Small intestine (tissue), 16 donors: ENCODE measurements at places on chromosomes 2 and 18.

DNA sequence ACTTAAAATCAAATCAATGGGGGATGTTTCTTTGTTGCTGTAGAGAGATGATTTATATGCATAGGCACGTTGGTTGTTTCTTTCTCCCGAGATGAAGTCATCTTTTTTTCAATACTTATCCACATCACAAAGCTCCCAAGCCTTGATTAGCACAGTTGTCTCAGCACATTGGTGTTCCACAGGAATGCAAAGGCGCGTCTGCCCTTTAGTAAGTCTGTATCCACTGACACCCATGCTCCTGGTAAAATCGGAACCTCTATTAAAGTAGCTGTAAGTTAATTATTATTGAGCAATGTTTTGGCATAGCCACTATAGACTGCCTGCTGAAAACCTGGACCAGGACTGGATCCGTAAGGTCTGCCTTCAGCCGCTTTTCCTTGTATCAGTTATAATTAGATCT lies 77.6 kb upstream of the RBM44 start:
- peak; percentile 44 for DNase-seq

DNA sequence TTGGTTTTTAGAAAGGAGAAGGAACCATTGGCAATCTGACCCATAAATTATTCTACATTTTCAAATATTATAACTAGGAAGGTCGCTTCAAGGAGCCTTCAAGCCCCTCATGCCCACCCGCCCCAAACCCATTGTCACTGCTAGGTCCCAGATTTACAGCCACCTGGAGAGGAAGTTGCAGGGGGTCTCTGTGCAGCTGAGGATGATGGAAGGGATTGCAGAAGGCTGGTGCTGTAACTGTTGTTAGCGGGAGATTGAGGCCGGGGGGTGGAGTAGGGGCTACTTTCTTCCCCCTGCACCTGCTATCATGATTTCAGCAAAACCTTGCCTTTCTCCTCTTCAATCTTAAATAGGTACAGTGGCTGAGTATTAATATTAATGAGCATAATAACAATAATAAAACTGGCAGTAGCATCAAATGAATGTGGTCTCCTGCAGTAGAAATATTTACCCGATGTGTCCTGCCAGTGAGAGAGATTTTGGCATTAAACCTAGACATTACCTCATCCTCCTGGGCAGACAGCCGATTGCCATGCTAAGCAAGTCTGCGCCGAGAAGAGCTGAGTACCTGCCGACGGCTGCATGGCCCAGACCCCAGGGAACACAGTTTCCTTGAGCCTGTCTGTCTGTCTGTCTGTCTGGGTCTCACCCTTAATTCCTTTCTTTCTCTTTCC lies 225.4 kb downstream of the FAM210A start:
- no peak for DNase-seq

GRCh38 chr18:11096839-11097750 lies 52.3 kb downstream of the PIEZO2 start:
- no peak for DNase-seq

DNA sequence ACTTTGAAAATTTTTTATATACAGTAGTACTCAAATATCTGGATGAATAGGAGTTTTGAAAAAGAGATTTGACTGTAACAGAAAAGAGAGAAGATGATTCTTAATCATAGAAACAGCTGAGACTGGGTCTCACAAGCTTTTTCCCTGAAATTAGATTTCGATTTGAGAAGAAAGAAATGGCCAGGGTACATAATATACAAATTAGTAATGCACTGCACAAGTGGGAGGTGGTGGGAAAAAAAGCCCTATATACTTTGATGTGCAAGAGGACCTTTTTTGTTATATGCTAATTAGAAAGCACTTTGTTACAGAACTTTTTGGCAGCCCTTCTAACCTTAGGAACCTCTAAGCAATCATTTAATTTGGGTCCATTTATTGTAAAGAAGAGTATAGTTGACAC lies 62.9 kb downstream of the EML4 start:
- DNase-seq = no peak

DNA sequence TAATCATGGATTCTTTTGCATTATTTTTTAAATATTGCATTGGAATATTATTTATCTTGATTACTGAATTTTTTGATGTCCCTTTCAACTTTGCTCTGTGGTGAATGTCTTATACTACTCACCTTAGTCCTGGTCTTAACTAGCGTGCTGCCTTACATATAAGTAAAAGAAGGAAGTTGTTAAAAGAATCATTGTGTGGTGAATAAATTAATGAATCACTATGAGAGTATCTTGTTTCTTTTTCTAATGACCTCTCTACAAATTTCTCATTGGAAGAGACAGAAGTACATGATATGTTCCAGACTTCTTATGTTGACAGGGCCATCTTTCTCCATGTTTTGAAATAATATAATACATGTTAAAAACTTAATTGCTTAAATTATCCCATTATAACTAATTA lies 432.6 kb upstream of the MMADHC start:
- DNase-seq = no peak

DNA sequence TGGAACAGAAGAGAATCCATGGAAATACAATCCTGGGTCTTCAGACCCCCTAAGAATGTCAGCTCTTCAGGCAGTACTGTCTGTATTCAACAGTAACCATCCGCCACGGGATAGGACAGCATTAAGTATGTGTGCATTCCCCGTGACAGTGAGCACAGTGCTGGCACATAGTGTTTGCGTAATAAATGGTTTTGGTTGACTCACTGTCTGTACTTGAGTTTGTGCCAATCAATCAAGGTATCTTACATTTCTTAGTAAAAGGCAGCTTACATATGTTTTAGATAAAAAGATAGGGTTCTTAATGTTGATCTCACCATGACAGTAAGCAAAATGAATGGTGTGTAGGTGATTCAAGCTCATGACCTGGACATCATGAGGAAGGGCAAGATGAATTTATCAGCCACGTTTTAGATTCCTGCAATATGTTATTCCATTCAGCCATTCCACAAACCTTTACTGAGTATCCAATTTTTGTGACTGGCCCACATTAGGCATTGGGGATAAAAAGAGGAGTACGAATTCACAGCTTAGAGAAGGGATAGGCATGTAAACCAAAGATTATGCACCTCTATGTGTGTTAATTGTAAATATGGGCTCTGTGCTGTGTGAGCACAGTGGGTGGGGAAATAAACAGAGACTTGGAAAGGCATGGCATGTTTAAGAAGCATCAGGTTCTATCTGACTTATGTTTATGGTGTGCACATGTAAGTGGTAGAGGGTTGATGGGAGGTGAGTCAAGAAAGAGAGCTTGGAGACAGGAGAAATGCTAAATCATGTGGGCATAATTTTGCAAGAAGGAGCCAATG lies 258.8 kb downstream of the SLC8A1 start:
- DNase-seq = peak; percentile 8

DNA sequence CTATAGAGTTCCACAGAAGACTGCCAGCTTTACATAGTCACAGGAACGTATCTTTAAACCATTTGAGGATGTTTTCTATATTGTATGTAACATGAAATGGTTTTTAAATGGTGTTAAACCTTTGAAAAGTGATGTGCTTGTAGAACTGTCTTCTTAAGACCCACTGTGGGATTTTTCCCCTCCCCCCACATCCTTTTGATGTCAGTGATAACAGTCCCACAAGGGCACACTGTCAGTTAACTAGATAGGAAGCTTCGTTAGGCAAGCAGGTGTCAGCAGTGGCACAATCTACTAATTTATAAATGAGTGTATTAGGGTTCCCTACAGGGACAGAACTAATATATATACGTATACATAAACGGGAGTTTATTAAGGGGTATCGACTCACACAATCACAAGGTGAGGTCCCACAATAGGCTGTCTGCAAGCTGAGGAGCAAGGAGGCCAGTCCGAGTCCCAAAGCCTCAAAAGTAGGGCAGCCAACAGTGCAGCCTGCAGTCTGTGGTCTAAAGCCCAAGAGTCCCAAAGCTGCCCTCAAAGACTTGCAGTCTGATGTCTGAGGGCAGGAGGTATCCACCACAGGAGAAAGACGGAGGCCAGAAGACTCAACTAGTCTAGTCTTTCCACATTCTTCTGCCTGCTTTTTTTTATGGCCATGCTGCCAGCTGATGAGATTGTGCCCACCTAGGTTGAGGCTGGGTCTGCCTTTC lies 23.8 kb upstream of the HNRNPLL start:
- no peak for DNase-seq

DNA sequence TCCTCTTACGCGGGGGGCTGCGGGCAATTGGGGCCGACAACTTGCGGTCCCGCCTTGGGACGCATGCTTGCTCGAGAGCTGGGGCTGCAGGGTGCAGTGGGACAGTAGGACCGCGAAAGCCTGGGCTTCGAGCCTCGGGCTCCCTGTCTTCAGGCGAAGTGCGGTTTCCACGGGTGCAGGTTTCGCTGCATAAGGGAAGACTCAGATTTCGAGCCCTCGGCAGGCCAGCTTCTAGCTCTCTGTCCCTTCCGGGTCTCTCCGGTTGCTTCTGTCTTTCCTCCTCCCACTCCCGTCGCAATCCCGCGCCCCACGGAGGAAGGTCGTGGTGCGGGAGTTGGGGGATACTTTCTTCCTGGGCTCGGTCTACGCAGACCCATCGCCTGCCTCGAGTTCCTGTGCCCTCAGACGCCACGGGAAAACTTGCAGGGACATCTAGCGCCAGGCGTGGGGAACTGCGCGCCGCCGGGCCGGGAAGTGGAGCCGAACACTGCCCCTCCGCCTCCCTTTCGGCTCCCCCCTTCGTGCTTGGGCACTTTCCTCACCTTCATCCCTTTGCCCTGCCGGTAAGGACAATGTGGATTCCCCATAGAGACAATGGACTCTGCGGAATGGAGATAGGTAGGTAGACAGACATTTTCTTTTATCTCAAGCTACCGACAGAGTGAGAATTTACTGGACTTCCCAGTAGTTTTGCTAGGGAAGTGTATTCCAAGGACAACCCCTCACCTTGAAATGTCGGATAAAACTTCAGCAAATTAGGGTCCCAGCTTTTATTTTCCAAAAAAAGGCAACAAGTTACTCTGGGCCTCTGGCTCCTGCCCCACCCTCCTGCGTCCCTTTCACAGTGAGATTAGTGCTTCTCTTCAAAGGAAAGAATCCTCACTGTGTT lies 4.2 kb upstream of the HOXD13 start:
- peak; percentile 70 for DNase-seq

DNA sequence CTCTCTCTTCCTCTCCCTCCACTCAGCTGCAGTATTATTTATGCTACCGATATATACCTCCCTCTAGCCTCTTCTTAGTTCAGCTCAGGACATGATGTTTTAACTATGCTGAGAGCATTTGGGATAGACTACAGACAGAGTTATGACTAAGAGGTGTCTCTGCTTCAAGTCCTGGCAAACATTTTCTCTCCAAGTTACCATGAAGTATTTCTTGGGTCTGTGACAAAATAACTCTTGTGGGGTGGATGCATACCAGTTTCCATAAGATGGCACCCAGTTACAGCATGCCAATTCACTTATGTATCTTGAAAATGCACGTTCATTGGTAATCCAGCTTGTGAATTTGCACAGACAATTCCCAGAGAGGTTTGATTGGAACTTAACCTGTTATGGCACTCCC lies 737.6 kb downstream of the SLC4A3 start:
- no peak for DNase-seq
